AG09309 (cell line): ENCODE measurements at places on chromosomes 5 and 9.

DNA sequence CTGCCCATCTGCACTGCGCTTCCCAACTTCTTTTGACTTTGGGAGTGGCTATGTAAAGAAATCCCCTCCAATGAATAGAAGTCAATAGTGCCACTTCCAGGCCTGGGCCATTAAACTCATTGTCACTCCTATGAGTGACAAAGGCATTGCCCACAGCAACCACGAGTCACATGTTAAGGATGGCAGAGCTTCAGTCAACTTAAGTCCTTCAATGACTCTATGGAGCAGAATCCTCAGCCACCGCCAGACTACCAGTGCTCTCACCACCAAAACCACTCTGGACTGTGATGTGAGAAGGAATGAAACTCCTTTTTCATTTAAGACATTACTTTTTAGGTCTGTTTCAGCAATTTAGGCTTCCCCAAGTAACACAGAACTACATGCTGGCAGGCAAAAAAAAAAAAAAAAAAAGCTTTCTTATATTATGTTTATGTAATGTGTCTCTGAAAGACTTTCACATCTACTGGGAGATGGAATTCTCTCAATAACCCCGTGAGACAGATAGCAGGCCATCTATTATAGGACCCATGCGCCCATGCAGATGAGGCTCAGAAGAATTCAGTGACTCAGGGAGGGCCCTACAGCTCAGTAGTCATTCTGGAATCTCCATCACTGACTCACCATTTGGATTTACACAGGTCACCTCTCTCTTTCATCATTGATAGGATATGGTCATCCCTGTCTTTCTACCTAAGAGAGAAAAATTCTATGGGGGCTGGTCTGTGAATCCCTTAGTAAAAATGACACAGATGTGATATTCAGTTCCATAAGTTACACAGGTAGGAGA, 180.5 kb downstream of the CEMIP2 start:
- no peak for DNase-seq

DNA sequence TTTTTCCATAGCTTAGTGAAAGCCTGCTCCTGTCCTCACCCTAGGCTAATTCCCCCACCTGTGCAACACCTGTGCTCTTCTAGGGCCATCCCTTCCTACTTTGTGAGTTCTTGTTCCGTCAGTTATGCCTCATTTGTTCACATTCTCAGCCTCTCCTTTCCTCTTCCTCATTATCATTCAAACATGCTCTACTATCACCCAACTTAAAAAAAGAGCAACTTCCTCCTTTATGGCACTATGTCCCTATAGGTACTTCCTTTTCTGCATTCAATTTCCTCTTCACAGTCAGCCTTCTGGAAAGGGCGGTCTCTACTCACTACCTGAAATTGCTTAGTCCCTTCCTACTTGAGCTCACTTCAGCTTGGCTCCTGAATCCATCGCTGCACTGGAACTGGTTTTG, 111.8 kb upstream of the LHFPL2 start:
- DNase-seq: no peak

GRCh38 chr5:80189201-80189600, 66.6 kb downstream of the SERINC5 start:
- DNase-seq: no peak

- DNase-seq: no peak
Observed at GRCh38 chr5:94103514-94104245, 362.3 kb upstream of the POU5F2 start.

- DNase-seq: no peak
Observed at GRCh38 chr5:95613514-95613913, 6.4 kb upstream of the GPR150 start.

- no peak for DNase-seq
Observed at GRCh38 chr5:67963789-67964519, 251.6 kb upstream of the PIK3R1 start.

DNA sequence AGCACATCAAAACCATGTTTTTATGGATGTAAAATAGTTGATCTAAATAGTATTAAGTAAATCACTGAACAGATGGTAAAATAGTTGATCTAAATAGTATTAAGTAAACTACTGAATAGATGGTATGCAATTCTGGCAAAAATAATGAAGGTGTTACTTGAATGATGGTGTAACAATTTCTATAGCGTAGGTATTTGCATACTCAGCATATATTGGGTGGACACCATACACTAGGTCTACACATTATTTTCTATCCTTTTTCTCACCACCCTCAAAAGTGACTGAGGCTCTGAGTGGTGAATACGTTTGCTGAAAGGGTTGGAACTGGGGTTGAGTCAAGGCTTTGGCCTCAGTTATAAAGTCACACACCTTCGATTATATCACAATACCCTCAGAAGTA, 81.3 kb downstream of the ATP10B start:
- no peak for DNase-seq

GRCh38 chr5:109451146-109451545, 41.4 kb upstream of the PJA2 start:
- DNase-seq: no peak

DNA sequence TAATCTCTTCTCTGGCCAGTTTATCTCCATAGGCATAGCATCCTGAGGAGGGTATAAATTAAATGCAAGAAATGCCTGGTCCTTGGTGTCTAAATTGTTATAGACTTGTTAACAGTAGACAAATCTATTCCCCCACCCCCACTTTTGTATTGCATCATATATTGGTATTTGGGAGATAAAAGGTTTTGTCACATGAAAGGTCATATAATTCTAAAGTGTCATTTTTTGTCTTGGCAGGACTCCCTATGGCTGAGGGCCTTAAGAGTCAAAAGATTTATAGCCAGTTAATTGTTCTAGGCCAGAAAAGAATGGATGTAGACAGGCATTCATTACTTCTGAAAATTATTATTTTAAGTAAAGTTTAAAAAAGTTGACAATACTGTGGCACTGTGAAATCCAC, 90.3 kb upstream of the MOCS2 start:
- DNase-seq: no peak

DNA sequence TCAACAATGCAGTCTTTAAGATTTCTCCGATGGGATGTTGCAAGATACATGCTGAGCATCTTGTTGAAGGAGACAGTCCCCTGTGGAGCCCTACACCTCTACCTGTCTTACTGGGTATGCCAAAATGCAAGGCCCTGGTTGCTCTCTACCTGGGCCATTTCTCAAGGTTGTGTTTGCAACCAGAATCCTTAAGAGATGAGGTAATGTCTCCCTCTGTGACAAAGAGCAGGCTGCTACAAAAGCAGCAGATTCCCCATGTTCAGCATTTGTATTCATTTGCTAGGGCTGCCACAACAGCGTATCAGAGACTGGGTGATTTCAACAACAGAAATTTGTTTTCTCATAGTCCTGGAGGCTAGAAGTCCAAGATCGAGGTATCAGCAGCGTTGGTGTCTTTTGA, 138.4 kb upstream of the RPS23 start:
- no peak for DNase-seq

DNA sequence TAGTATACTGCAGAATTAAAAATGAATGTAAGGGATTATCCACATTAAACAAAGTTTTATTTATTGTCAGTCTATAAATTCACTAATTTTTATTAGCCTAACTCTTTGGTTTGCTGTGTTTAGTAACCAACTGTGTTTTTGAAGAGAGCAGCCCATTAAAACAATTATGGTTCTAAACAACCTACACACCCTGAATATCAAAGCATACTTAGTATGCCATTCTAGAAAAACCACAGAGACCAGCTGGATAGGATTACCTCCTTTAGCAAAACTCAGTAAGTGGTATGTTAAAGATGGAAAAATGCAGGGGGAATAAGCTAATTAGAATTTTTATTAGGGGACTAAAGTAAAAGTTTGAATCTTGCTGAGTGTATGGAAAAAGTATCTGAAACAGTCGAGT, 1981.7 kb upstream of the NUDT12 start:
- no peak for DNase-seq

- DNase-seq: no peak
Observed at GRCh38 chr5:113293975-113294310, 140.8 kb downstream of the TSSK1B start.

DNA sequence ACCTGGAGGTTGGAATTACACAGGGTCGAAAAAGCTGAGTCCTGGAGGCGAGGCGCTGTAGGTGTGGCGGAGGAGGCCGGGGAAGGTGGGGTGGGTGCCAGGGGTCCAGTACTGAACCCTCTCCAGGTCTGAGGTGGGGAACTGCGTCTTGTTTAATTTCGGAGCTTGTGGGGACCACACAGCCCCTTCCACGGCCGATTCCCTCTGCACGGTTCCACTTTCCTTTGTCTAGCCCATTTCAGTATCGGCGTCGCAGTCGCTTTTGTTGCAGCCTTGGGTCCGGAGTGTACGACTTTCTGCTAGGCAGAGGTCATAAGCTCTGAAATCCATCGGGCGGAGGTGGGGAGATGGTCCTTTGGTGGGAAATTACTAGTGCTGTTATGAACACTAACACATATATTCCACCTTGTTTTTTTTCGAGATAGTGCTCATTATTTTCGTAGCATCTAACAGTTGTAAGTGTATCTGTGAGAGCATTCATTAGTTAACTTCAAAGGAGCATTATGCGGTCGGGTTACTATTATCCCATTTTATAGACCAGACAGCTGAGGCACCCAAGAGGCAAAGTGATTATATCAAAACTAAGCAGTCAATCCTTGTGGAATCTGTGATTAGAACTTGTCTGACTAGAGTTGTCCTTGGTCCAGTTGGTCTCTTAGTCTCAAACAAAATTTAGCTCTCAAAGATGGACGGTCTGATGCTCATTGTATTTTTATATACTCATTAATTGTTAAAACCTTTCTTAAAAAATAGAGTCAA, 737 bp downstream of the RNF180 start:
- DNase-seq: no peak

- DNase-seq: no peak
Observed at GRCh38 chr5:180138214-180138975, 66.8 kb upstream of the RNF130 start.

GRCh38 chr5:178640331-178641045, 13.6 kb upstream of the CLK4 start:
- DNase-seq: no peak

DNA sequence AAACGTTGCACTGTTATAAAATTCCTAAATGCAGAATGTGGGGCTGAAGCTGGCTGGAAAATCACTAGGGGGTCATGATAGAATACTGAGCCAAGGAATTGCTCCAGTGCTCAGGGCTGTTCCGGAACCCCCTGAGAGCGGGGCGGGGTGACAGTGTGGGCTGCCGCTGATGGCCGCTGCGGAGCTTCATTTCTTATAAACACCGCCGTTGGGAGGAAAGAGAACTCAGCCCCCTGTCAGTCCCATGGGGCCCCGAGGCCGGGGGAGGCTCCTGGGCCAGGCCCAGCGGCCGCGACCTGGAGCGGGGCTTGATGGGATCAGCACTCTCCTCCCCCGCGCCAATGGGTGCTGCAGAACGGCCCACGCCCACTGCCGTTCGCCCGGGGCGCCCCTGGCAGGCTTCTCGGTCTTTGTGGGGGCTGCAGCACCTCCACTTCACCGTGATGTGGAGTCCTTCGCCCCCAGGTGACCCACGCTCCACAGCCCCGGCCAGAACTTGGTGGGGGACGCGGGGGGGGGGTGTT, 5.2 kb upstream of the IRF1 start:
- peak; percentile 69 for DNase-seq

- DNase-seq: no peak
Observed at GRCh38 chr5:56910210-56910965, 992 bp downstream of the SETD9 start.

DNA sequence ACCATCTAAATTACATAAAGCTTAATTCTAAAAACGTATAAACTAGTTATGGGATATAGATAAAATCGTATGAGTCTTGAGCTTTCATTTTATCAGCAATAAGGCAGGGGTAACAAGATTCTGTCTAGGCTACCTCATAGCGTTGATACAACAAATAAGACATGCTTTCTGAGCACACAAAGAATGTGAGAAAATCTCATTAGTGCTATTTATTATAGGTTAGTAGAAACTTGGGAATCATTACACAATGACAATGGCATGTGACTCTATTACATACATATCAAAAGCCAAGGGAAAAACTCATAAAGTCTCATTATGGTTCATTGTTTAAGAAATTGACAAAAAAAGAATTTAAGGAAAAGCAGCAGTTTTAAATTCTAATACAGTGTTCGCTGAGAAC, 448.6 kb downstream of the PLK2 start:
- no peak for DNase-seq

DNA sequence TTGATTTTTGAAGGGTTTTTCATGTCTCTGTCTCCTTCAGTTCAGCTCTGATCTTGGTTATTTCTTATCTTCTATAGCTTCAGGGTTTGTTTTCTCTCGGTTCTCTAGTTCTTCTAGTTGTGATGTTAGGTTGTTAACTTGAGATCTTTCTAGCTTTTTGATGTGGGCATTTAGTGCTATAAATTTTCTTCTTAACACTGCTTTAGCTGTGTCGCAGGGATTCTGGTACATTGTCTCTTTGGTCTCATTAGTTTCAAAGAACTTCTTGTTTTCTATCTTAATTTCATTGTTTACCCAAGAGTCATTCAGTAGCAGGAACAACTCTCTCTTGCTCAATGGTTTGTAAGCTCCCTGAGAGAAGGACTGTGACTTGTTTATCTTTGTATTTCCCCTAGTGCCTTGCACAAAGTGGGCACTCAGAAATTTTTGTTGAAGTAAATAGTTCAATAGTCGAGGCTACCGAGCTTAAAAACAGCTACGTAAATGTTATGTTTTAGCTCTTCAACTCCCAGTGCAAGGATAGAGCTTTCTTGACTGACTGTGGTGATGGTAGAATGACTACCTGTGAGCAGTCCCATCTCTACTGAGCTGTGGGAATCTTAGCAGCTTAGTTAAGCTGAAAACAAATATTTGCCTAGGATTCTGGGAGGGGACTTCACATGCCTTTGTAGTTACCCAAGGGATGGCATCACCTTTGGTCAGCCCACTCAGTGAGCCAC, 225.8 kb upstream of the ELL2 start:
- DNase-seq: no peak

- DNase-seq: no peak
Observed at GRCh38 chr9:124506433-124506832, 766 bp downstream of the NR5A1 start.

- peak; percentile 34 for DNase-seq
Observed at GRCh38 chr9:92790542-92791527, 26.2 kb upstream of the BICD2 start.

DNA sequence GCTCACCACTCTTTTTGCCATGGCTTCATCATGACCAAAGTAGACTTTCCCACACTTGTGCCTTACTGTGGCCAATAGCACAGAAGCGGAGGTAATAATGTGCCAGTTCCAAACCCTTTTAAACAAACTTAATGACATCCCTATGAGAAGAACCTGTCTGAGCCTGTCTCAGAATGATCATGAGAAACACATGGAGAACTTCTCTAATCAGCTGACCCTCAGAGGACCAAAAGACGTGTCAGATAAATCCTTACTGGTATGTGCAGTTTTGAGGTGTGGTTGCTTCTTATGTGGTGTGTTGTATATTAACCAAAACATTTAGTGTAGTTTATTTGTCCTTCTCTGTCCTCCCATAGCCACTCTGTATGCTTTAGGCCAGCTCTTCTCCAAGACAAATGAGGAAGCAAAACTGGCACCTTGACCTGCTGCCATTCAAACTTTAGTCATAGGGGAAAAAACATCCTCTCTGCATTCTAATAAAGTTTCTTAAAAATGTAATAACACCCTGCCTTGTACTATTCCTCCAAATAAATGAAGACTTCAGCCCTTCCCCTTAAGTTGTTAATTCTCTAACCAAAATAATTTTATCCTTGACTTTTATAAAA, 168.9 kb downstream of the MUSK start:
- DNase-seq: no peak

- no peak for DNase-seq
Observed at GRCh38 chr5:55597014-55597981, 62.5 kb upstream of the PLPP1 start.
